ENCODE measurements at places on chromosomes 12 and 14.

DNA sequence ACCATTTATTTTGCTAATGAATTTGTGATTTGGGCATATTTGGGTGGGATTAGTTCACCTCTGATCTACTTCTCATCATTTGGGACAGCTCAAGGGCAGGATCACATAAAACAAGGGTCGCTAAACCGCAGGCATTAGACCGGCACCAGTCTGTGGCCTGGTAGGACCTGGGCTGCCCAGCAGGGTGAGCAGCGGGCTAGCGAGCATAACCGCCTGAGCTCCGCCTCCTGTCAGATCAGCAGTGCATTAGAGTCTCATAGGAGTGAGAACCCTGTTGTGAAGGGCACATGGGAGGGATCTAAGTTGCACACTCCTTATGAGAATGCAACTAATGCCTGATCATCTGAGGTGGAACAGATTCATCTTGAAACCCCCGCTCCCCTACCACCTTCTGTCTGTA, 785.3 kb downstream of the TRHDE start:
- no peak for DNase-seq

GRCh38 chr14:38873941-38874612, 229.0 kb downstream of the SEC23A start:
- DNase-seq = no peak

GRCh38 chr12:65695113-65695865, 129.0 kb upstream of the HMGA2 start:
- DNase-seq = peak; percentile 40

DNA sequence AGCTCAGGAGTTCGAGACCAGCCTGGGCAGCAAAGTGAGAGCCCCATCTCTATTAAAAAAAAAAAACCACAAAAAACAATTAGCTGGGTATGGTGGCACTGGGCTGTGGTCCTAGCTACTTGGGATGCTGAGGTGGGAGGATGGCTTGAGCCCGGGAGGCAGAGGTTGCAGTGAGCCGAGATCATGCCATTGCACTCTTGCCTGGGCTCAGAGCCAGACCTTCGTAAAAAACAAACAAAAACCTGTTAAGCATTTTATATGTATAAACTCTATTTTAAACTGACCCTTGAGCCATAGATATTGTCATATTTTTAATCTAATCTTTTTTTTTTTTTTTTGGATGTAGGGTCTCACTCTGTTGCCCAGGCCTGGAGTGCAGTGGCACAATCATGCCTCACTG, 35.7 kb downstream of the DNM1L start:
- DNase-seq = no peak

DNA sequence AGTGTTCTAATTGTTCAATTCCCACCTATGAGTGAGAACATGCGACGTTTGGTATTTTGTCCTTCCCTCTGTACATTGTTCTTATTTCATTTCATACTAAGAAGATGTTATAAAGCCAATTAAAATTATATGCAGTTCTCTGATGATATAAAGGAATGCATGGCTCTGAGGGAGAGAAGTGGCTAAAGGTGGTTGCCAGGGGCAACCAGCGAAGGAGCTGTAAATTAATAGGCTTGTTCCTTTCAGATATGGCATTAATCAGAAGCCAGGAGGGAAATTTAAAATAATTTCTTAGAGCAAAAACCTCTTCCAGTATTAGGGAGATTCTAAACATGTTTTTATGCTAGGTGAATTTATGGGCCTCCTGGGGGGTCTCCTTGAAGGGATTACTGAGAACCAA, 227.8 kb downstream of the TMEM117 start:
- DNase-seq = no peak

GRCh38 chr12:93080994-93081809, 152.1 kb upstream of the EEA1 start:
- DNase-seq = no peak

GRCh38 chr12:7991535-7991934, 41.0 kb upstream of the FOXJ2 start:
- no peak for DNase-seq

DNA sequence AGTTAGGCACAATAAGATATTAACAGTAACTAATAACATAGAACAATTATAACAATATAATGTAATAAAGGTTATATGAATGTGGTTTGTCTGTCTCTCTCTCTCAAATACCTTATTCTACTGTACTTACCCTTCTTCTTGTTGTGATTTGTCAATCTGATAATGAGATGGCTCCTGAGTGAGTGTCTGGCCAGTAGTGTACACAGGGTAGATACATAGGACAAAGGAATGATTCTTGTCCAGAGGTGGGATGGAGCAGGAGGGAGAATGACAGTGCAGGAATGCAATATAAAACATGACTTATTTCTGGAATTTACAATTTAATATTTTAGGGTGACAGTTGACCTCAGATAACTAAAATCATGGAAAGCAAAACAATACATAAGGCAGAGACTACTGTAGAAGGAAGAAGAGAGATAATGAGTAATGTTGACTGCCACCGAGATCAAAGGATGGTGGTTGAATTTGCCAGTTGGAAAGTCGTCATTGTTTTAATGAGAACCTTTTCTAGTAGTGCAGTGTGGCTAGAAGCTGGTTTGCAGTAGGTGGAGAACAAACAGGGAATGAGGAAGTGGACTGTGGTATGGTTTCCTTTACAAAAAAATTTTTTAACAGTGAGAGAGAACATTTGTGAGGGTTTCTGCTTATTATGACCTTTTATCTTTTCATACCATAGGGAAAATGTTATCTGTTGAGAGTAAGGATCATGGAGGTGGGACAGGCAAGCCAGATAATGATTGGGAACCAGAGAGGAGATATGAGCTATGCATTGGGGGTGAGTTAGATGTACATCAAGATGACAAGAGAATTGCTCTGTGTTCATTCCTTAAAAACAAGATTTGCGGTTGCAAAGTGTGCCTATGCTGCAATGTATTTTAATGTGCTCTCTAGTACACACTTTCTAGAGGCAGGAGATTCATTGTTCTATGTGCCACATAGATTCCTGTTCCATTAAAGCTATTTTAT, 458.3 kb downstream of the BTG1 start:
- DNase-seq = no peak

- no peak for DNase-seq
Observed at GRCh38 chr14:64074961-64075612, 219.1 kb downstream of the ESR2 start.

- no peak for DNase-seq
Observed at GRCh38 chr14:90154110-90154509, 92.3 kb downstream of the KCNK13 start.

DNA sequence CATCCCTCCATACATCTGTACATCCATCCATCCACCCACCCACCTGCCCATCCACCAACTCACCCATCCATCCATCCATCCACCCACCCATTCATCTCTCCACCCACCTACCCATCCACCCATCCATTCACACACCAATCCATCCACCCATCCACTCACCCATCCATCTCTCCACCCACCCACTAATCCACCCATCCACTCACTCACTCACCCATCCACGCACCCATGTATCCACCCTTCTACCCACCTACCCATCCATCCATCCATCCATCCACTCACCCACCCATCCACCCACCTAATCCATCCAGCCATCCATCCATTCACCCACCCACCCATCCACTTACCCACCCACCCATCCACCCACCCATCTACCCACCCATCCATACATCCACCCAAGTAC, 16.2 kb downstream of the GALNT9 start:
- no peak for DNase-seq

DNA sequence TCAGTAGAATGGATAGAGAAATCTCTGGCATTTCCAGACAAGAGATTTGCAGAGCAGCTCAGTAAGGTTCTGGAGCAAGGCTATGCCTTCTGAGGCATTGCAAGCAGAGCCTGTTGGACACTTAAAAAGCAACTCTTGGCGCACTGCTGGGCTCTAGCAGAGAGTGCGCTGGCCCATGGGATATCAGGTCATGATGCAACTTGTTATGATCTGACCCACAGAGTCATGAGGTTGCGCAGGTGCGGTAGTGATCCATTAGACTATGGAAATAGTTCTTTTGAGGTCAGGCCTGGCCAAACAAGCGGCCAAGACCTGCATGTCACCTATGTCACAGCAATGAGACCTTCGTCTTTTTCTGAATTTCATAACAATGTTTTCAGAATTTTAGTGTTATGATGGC, 168.6 kb downstream of the TMTC3 start:
- DNase-seq = no peak

GRCh38 chr12:46603776-46604456, 221.9 kb downstream of the SLC38A4 start:
- DNase-seq = no peak

GRCh38 chr12:25781232-25781631, 177.2 kb upstream of the RASSF8 start:
- DNase-seq = no peak

DNA sequence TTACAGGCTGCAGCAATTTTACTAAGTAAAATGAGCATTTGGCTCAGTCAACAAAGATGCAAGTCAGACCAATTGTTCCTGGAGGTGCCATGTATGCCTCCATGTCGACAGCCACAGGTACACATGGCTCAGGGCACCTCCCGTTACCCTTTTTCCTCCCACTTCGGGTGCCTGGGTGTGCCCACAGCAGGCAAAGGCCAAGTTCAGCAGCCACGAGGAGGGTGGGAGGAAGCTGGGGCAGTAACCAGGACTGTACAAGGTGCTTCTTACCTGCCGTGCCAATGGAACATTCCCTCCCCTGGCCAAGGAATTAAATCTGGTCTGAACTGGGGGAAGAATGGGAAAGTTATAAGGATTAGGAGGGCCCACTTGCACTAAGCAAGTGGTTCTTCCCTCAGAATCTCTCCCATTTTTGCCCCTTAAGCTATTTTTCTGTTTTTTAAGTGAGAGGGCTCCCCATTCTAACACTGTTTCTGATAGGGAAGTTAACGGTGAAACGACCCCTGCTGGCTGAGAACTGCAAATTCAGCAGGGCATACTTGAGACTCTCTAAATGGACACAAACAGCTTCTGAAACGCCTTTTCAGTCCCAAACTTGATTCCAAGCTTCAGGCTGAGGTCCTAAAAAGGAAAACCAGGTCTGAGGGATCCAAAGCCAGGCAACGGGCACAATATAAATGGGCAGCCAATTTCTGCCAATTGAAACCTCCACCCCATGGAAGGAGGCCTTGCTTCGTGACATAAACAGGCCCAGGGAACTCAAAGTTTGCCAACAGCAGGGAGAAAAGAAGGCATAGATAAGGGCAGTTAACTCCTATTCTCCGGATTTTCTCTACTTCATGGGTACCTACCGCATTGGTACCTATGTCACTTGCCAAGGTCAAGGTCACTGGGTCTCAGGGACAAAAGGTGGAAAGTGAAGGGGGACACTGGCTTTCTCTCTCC, 24.8 kb downstream of the CLECL1 start:
- peak; percentile 55 for DNase-seq

- DNase-seq = peak; percentile 87
Observed at GRCh38 chr14:69818758-69819191, 21.7 kb upstream of the SLC10A1 start.

DNA sequence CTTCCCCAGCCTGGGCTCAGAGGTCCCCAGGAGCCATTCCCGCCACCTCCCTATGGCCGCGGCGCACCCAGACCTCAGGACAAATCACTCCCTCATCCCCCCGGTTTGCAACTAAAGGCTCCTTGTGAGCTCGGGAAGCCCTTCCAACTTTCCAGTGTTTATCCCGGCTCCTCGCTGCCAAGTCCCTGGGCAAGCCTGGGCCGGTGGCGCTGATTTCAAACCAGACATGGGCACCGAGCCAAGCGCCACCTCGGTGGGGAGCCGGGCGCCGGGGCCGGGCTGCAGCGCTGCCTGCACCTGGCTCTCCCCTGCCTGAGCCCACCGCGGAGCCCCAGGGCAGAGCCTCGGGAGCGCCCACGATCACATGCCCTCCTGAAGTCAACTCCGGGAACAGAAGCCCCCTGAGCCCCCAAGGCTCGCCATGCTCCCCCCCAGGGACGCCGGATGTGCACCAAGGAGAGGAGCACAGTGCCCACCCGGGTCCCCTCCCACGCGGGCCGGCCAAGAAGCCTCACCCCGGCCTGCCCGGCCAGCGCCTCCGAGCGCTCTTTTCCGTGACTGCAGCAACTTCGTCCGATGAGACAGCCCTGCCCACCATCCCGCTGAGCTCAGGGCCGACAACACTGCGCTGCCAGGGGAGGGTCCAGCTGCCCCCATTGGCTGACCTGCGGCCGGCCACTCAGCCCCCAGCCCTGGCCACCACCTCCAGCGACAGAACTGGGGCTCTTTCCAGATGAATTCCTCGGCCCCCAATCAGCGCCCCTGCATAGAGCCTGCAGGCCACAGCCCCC, 50.0 kb downstream of the NCOR2 start:
- peak; percentile 96 for DNase-seq

DNA sequence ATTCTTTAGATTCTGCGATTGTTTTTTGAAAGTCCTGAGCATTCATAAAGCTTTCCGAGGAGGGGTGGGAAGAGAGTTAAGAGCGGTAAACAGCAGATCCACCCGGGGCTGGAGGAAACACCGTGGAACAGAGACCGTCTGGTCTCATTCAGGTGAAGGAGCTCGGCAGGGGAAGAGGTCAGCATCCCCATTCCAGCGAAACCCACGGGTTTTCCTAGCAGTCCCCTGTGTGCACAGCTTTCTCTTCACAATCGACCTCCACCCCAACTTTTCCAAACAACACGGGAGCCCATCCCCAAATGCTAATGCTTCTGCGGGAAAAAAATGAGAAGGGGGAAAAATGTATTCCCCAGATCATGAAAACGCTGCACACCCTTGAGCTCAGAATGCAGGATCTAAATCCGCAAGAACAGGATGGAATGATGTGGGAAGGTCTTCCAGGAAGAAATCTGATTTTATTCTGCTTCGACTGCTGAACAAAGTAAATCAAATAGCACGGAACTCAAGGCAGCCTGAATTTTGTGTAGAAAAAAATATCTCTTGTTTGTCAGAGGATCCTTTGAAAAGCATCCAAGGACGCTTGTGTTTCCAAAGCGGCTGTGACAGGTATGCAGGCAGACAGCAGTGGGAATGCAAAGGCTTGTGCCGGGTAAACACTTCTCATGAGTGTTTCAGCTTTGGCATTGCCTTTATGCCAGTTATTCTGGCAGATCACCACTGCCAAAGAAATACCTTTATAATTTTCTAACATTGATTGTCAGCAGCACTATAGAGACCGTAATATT, 128.8 kb downstream of the NDUFA12 start:
- no peak for DNase-seq

- DNase-seq = no peak
Observed at GRCh38 chr14:94505206-94505605, 4.1 kb downstream of the SERPINA12 start.

- peak; percentile 85 for DNase-seq
Observed at GRCh38 chr12:31016057-31016456, 57.6 kb upstream of the DDX11 start.

GRCh38 chr14:88229428-88229827, 93.6 kb downstream of the KCNK10 start:
- DNase-seq = no peak

GRCh38 chr12:58639318-58639934, 280.9 kb downstream of the LRIG3 start:
- DNase-seq = no peak

DNA sequence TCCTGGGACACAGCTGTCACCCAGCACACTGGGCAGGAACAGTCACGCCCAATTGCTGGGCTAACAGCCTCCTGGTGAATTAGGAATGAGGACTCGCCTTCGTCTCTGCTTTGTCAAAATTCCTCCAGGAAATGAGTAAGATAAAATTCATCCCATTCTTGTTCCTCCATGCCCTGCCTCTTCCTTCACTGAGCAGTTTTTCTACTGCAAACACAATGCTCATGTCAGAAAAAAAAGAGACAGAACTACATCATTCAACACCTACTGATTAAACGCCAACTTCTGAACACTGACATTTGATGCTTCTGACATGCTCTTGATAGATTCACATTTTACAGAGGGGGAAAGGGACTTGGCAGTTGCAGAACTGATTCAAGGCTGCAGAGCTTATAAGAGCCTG, 37.5 kb upstream of the DTX1 start:
- no peak for DNase-seq
